ENCODE measurements at places on chromosomes 6 and 20.

- no peak for DNase-seq
Observed at GRCh38 chr6:166286839-166287271, 21.3 kb downstream of the PRR18 start.

GRCh38 chr20:32355417-32355841 is 2.7 kb upstream of the ASXL1 start:
- no peak for DNase-seq

DNA sequence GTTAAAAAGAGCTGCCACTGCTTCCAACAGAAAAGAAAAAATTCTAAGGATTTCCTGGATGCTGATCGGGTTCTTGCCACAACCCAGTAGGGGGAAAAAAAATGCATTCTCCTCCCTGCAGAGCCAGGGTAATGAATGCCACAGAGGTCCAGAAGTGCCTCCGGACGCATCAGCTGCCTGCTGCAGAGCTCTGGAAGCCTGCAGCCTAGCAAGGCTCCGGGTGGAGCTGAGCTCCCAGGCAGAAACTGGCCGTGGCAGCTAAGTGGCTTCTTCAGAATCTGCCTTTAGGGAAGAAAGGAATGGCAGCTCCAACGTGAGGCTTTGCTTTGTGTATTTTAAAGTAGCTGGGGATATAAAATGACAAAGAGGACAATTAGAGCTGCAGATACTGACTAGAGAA is 155.0 kb downstream of the CFAP61 start:
- no peak for DNase-seq

DNA sequence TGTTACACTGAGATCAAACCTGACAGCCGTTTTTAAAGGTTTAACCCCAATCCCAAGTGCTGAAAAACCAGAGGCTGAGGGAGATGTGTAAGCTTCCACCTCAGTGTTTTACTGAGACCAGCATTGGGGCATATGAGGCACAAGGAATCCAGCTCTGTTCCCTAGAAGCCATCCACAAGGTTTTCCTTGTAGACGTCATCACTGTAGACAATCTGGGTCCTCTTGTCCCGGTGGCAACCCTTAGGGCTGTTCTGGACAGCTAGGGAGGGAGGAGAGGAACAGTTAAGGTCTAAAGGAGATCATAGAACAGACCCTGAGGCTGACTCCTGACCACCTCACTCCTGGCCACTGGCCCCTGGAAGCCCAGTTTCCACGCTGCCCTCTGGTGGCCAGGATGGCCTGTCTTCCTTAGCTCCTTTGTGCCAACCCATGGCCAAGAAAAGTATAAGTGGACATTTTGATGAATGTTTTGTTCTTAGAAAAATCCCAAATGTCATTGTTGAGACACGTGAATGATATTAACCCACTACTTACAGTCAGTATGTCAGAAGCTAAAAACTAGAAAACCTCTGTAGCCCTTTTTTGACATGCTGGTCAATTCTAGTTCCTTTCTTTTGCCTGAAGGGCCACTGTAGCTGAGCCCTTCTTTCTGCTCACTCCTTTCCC is 6.4 kb downstream of the CFB start:
- peak; percentile 30 for DNase-seq

- DNase-seq: no peak
Observed at GRCh38 chr20:45629496-45630100, at the start of gene WFDC10A. TSS of gene WFDC10A (plus strand) at chr20:45629739. CDS start at chr20:45629814, 75 bp downstream.

- no peak for DNase-seq
Observed at GRCh38 chr6:111662794-111663593, 57.3 kb upstream of the TRAF3IP2 start.

GRCh38 chr6:75802366-75802765 is 53.3 kb downstream of the MYO6 start:
- no peak for DNase-seq
